ENCODE measurements at places on chromosomes 12 and 14. TPM values are rescaled to one million over a fixed set of nuclear protein-coding genes. Genes with fewer than 3 reads are reported as not detected.
A peak's percentile ranks its signal among the peaks of the same experiment; 100 is the strongest.

DNA sequence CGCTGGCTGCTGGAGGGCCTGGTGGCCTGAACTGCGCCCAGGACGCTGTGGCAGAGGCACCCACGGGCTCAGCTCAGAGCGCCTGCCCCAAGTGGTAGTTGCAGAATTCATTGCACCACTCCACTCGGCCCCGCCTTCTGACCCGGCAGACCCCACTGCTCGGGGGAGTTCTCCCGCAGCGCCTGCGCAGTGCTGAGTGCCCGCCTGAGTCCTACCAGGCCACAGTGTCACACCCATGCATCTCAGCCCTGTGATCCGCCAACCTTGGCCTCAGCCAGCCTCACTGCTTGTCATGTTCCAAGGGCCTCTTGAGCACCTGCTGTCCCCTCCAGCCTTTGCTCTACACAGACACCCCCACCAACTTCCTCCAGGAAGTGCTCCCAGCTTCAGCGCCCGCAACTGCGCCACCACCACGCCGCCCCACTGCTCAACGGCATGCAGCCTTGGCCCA, 12.2 kb downstream of the DEGS2 start:
- no peak overlapping the region for H3K27ac ChIP-seq
- H3K27me3 ChIP-seq, result no peaks in the 10 kb centered on the region
- peaks cover 10% of the 10 kb centered on the region for H3K4me1 ChIP-seq
- H3K4me3 ChIP-seq, result no peak overlapping the region
- DNase-seq, result peak; percentile 53
- no peaks in the 10 kb centered on the region for H3K36me3 ChIP-seq

- no peaks in the 10 kb centered on the region for H3K36me3 ChIP-seq
- no peaks in the 10 kb centered on the region for H3K27me3 ChIP-seq
- H3K4me1 ChIP-seq, result no peaks in the 10 kb centered on the region
- no peak for DNase-seq
These were observed 45.0 kb downstream of the SLC6A12 start for GRCh38 chr12:168763-169525.

DNA sequence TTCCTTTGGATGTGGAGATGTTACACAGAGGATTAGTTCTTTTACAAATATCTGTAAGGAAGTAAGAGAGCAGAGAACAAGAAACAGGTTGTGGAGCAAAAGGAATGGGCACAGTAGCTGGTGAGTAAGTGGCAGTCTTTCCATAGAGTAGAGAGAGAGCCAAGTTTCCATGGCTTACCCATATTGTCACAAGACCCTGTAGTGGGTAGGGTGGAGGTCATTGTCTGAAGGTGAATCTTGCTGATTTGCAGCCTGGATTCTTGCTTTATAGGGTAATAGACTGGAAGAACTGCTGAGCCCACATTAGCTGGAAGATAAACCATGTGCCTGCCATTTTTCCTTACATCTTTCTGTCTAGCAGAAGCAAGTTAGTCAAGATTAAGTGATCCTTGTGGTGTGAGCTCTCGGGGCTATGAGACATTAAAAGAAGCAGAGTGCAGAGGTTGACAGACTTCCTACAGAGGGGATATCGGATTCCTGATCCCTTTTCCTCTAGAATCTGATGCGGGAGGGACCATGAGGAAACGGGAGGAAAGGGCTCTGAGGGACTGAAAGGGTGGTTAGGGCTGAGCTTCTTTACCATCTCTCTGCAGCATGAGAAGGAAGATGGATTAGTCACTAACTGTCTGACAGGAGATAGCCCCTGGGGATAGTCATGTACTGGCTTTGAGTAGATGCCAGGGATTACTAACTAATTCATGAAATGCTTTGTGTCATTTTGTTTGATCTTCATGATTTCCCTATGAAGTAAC, 44.0 kb upstream of the LRTM2 start:
- H3K4me3 ChIP-seq, result no peak overlapping the region
- H3K36me3 ChIP-seq, result peaks cover 26% of the 10 kb centered on the region
- peaks cover 60% of the 10 kb centered on the region for H3K4me1 ChIP-seq
- peak overlapping the region; percentile 33 for H3K27ac ChIP-seq

DNA sequence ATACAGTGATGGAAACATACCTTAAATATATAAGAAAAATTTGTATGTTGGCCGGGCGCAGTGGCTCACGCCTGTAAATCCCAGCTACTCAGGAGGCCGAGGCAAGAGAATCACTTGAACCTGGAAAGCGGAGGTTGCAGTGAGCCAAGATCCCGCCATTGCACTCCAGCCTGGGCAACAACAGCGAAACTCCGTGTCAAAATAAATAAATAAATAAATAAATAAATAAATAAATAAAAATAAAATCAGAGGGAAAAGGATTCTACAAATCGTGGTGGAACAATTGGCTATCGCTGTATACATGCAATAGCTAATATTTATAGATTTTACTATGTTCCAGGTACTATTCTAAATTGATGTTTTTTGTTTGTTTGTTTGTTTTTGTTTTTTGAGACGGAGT, 1.7 kb upstream of the ATF7 start:
- no peaks in the 10 kb centered on the region for H3K27me3 ChIP-seq
- no peaks in the 10 kb centered on the region for H3K36me3 ChIP-seq
- DNase-seq, result no peak
- H3K4me3 ChIP-seq, result no peak overlapping the region
- H3K27ac ChIP-seq, result peak overlapping the region; percentile 85
- peaks cover 33% of the 10 kb centered on the region for H3K4me1 ChIP-seq

Gene NFATC4
- 17.1 TPM for total RNA-seq

Gene AICDA
- 6.3 TPM for total RNA-seq

Gene PPP4R4
- total RNA-seq, result 0.75 TPM

Gene FKBP4
- total RNA-seq, result 76.7 TPM

Gene TDG
- 28.0 TPM for total RNA-seq

All from Karpas-422 (cell line).